ENCODE measurements at places on chromosomes 1 and 21.
A peak's percentile ranks its signal among the peaks of the same experiment; 100 is the strongest.

- DNase-seq: no peak
Measured at GRCh38 chr1:21233490-21233889, 56.8 kb downstream of the ECE1 start.

GRCh38 chr1:84862810-84863251, 30.2 kb downstream of the LPAR3 start:
- no peak for DNase-seq

- DNase-seq: no peak
Measured at GRCh38 chr21:44074315-44074958, 32.8 kb upstream of the PWP2 start.

- DNase-seq: no peak
Measured at GRCh38 chr21:44828362-44829056, 10.6 kb upstream of the SUMO3 start.

- DNase-seq: no peak
Measured at GRCh38 chr1:54275349-54275748, 75.4 kb downstream of the MRPL37 start.

- no peak for DNase-seq
Measured at GRCh38 chr1:154807048-154807591, 63.0 kb downstream of the KCNN3 start.

DNA sequence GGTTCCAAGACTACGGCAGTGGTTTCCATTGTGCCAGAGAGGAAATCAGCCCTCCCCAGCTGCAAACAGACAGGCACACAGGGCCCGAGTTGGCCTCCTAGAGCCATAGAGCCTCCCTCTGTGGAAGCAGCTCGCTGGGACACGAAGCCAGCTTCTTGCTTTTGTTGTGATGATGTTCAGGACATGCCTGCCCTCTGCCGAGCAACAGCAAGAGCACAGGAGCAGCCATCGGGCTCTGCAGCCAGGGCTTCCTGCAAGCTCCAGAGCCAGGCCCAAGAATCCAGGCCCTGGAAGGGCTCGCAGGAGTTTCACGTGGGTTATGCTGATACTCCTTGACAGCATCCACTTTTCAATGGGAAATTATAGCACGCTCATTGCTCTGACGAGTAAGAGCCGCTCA, 18.5 kb downstream of the NPHP4 start:
- DNase-seq: no peak

DNA sequence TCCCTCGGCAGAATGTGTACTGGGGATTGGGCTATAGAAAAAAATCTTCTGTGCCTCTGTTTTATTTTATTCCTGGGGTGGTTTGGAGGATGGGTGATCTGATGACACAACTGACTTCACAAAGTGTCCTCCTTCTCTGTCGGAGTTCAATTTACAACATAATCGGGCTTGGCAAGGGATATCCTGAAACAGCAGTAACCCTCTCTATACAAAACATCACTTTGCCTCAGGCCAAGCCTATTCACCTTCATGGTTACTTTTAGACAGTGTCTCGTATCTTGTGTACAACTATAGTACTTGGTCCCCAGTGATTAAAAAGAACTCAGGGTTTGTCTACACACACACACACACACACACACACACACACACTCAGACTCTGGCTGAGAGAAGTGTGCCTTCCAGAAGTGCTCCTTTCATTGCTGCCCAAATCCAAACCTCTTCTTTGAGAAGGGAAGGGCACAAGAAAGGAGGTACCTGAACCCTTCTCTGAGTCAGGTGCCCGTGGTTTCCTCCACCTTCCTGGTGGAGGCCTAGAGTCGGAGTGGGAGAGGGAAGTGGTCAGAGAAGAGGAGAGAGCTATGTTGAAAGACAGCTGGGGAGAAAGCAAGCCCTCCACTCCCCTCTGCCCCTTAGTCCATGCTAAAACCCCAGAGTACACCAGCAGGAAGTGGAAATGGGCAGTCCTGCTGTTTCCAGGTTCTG, 62.4 kb upstream of the POU2F1 start:
- no peak for DNase-seq

GRCh38 chr1:217379336-217379735, 251.6 kb downstream of the GPATCH2 start:
- no peak for DNase-seq

- DNase-seq: no peak
Measured at GRCh38 chr21:34617753-34618339, 2.9 kb upstream of the RCAN1 start.

DNA sequence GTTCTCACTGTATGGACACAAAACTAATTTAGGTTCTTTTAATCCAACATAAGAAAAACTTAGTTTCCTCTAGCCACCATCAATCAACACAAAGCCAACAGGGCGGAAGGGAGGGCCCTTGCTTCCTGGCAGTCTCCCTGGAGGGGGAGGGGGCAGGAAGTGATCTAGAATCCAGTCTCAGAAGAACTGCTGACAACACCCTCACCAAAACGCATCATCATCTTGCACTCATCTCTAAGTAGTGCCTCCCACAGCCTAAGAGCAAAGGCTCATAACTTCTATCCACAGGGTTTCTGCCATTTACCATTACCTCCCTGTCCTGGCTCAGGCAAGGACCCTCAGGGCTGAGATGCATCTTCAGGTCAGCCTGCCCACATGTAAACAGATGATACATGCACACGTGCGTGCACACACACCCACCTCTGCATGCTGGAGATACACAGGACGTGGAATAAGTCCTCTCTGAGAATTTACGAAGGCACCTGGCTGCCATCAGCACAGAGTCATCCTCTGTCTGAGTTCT, 20.5 kb downstream of the HIVEP3 start:
- DNase-seq: peak; percentile 49

- no peak for DNase-seq
Measured at GRCh38 chr1:223479718-223480425, 86.7 kb downstream of the CCDC185 start.

DNA sequence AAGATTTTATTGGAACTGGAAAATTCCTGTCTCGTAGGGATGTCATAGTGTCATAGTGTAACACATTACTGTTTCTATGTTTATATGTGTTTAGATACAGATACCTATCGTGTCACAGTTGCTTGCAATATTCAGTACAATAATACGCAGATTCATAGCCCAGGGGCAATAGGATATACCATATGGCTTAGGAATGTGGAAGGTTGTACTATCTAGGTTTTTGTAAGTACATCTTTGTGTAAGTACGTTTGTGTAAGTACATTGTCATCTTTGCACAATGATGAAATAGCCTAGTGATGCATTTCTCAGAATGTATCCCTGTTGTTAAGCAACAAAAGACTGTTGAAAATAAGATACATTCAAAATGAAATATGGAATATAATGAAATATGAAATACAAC, 68.9 kb downstream of the CAMTA1 start:
- DNase-seq: no peak

GRCh38 chr1:3905266-3905952, 5.3 kb upstream of the C1orf174 start:
- DNase-seq: no peak

DNA sequence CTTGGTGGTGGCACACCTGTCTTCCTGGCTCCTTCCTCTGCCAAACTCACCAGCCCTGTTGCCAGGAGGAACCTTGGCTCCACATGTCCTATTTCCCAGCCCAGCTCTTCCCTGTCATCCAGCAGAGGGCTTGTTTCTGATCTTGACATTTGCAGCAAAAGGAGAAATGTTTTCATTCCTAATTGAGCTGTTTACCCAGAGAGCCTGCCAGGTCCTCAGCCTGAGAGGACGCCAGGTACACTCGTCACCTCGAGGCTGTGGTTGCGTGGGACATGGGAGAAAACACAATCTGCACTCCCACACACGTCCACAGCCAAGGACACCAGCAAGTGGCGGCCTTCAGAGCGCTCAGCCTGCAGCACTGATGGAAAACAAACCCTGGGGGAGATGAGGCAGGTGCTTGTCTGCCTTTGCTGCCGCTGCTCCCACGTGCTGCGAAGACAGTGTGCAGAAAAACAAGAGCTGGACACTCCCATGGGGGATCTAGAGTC, 132.8 kb upstream of the CD34 start:
- DNase-seq: no peak

- DNase-seq: no peak
Measured at GRCh38 chr1:97905141-97905940, 15.5 kb downstream of the DPYD start.

- DNase-seq: no peak
Measured at GRCh38 chr1:59151387-59151761, 145.5 kb upstream of the FGGY start.

DNA sequence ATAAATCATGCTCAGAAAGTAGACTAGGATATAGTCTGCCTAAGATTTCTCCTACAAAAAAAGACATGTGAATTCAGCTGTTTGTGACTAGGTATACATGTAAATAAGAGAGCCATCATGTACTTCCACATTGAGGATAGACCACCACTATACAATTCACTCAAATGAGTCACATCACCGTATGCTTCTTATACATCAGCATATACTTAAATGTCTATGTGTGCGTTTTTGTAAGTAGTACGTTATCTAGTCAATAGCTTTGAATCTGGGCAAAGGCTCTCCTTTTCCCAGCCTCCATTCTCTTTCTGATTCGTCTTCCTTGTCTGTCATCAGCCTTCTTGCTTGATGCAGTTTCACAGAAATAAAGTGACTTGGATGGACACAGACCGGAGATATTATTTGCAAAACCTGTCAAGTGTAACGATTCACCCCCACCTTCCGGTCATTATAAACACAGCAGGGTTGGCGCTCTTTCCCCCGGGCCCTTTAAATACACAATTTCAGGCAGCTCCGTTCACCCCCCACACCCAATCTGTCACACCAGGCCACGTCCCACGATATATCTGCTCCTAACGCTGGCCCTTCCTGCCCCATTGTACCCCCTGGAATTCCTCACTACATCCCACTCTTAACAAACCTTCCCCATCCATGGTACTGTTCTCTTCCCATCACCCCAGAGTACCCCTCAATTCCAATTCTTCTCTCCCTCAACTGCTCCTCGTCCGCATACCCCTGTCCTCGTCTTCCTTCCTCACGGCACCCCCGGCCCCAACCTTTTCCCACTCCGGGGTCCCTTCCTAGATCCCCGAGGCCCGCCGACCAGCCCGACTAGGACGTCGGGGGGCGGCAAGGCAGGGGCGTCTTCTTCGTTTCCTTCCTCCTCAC, 636 bp downstream of the VAMP4 start:
- peak; percentile 9 for DNase-seq

DNA sequence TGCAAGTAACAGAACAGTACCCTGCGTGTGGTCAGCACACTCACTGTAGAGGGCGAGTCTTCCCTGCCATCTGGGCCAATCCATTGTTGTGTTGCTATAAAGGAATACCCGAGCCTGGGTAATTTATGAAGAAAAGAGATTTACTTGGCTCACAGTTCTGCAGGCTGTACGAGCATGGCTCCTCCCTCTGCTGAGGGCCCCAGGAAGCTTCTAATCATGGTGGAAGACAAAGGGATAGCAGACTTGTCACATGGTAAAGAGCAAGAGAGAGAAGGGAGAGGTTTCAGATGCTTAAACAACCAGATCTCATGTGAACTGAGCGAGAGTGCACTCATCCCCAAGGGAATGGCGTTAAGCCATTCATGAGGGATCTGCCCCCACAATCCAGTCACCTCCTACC, 126.2 kb downstream of the CNIH3 start:
- DNase-seq: no peak

- DNase-seq: no peak
Measured at GRCh38 chr1:77489910-77490309, 192.5 kb downstream of the ZZZ3 start.

DNA sequence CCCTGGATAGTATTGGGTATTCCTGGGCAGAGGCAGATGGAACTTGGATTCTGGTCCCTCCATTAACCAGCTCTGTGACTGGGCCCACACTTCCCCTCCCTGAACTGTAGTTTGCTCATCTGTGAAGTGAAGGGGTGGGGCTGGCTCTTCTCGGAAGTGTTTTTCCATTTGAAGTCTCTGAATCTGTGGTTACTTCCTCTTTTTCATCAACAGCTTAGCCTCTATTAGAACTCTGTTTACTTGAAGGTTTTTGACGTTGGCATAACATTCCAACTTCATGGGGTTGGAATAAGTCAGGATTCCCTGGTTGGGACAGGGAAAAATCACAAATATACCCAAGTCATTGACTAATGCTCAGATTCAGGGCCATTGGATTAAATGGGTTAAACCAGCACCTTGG, 3.6 kb downstream of the KIAA0040 start:
- no peak for DNase-seq

GRCh38 chr1:58317694-58318093, 228.8 kb downstream of the OMA1 start:
- DNase-seq: no peak

GRCh38 chr1:47582891-47583608, 145.2 kb downstream of the FOXD2 start:
- DNase-seq: no peak

GRCh38 chr1:229883504-229884200, 183.4 kb upstream of the GALNT2 start:
- no peak for DNase-seq

DNA sequence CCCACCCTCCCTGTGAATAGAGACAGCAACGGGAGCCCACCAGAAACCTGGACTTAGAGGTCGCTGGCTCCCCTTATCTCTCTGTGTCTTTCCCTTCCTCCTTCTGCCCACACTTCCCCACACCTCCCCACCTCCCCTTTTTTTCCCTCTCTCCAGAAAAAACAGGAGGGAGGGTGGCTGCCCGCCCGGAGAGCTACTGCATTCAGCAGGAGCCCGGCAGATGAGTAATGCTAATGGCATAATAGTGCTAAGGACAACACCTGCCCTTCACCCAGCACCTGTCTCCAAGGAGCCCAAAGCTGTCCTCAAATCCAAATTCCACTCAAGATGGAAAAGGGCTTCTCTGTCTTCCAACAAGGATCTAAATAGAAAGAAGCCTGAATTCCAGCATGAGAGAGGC, 11.4 kb upstream of the PRELP start:
- DNase-seq: no peak

GRCh38 chr1:175878775-175879174, 135.4 kb upstream of the TNR start:
- DNase-seq: no peak

- DNase-seq: no peak
Measured at GRCh38 chr1:237342730-237343129, 300.7 kb downstream of the RYR2 start.

DNA sequence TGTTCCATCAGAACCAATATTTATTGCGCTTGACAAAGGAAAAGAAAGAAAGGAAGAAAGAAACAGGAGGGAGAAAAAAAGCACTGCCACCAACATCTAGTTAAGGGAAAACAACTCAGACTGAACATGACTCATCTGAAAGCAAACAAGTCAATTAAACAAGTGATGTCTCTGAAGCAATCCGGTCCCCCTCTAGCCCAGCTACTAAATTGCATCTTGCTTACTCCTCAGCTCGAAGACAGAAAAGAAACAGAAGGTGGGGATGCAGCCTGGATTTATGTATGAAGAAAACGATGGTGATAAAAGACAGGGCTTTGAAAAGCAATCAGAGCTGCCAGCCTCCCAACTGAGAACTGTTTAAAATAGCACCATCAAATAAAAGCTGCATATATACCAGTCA, 188.2 kb downstream of the OMA1 start:
- DNase-seq: no peak

GRCh38 chr1:245961137-245961540, 545.9 kb downstream of the SMYD3 start:
- DNase-seq: no peak

DNA sequence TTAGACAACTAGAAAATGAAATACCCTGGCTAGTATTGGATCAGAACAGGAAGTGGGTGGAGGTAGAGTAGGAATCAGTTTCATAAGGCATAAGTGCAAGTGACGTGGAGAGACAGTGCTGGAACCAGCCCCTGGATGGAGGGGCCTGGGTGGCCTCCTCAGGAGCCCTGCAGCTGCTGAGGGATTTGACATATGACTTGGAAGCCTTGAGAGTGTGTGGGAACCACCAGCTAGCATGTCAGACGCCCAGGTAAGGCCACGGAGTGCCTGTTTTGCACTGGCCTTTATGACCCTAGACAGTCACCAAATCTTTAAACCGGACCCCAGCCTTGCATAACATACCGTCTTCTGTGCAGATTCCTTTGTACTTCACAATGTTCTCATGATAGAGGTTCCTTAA, 94.4 kb downstream of the RAVER2 start:
- DNase-seq: no peak
